ENCODE measurements at places on chromosomes 1 and 21. TPM values are rescaled to one million over a fixed set of nuclear protein-coding genes. Genes with fewer than 3 reads are reported as not detected.
A peak's percentile ranks its signal among the peaks of the same experiment; 100 is the strongest.

DNA sequence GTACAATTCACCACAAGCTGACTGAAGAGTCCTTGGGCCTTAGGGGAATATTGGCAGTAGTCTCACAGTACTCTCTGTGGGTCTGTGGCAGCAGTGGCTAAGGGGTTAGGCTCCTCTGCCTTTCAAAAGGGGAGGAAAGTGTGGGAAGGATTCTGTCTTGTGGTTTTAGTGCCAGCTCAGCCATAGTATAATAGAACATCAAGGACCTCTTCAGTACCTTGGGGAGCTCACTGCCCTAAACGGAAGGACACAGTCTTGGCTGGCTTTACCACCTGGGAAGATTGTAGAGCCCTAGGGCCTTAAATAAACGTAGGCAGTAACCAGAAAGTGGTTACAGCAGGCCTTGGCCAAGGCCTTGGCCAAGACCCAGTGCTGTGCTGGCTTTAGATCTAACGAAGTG is 265.7 kb downstream of the COL11A1 start:
- DNase-seq = no peak

- DNase-seq = no peak
Measured at GRCh38 chr1:63679076-63679475, 85.9 kb downstream of the PGM1 start.

DNA sequence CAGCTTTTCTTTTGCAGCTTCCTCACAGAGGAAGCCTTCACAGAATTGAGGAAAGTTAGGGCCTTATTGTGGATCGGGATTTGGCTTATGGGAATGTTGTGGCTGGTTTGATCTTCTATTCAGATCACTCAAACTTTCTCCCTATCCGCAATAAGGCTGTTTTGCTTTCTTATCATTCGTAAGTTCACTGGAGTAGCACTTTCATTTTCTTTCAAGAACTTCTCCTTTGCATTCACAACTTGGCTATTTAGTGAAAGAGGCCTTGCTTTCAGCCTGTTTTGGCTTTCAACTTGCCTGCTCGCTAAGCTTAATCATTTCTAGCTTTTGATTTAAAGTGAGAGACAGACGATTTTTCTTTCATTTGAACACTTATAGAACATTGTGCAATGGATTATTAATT is 181.9 kb upstream of the B3GALT2 start:
- DNase-seq = no peak

- no peak for DNase-seq
Measured at GRCh38 chr21:28763809-28764418, 228.8 kb downstream of the LTN1 start.

DNA sequence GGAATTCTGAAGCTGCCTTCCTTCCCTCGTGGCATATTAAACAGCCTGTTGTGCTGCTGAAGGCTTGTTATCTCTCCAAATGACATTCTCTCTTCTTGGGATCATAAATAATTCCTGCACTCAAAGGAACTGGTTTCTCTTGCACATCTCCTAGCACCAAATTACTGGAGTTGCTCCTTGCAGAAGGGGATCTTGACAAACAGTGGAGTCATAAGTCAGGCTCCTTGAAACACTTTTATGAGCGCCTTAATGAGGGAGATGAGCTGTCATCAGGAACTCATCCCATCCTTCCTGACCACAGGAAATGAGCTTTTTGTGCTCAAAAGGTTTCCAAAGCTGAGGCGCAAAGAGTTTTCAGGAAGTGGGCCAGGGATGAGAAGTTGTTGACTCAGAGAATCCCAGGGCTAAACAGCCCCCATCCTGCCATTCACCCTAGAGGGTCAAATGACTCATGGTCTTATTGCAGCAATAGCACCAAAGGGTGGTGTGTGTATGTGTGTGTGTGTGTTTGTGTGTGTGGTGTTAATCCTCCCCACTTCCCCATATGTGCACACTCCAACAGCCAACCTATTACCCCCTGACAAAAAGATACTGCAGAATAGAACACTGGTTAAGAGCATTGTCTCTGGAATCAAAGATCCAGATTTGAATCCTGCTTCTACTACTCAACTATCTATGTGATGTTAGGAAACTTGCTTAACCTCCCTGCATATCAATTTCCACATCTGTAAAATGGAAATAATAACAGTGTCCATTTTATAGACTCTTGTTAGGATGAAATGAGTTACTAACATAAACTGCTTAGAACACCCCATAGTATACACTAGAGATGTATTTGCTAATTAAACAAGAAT is 2.8 kb upstream of the PHC2 start:
- peak; percentile 100 for DNase-seq

DNA sequence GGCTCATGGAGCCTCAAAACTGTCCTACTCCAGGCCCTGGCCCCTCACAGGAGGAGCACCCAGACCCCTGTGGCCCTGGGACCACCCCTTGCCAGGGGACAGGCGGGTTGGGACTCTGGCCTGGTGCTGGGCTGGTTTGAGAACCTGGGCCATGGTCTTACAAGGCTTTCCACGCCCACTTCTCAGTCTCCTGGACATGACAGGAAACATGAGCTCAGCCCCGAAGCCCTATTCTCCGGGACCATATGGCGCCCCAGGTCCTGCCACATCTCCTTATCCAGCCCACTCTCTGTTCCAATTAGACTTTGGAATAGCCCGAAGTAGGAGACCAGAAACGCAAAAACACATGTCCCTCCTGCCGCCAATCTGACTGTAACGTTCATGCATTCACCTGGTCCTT is 47.9 kb downstream of the KCNAB2 start:
- DNase-seq = no peak

DNA sequence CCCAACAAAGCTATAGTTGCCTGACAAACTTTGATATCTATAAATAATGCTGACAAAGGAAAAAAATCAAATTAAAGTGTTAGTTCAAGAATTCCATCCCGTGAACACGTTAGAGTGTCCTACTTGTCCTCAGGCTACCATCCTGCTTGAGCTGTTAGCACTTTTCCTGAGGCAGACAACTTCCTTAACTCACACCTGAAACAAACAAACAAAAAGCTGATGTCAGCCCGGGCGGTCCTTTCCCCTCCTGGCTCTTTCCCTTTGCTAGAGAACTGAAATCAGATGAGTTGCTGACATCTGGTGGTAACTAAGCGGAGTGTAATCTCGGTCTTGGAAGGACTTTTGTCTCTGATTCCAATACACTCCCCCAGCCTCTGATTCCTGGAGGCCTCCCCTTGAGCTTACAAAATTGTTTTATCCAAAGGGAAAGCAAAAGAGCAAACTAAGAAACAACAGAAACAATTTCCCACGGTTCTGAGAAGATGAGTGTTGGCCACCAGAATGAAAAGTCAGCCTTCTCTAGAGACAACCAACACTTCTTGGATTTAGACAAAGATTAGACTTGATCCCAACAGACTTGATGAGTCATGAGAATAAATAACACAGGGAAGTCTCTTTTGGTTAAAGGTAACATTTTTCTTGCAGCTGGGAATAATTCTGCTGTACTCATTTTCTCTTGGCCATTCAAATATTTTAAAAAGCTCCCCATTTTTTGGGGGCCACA is 135.4 kb downstream of the PROX1 start:
- peak; percentile 46 for DNase-seq

KLHDC9 gene
- 2.4 TPM for total RNA-seq

PLPPR4 gene
- under 0.01 TPM for total RNA-seq

C8A gene
- total RNA-seq = not detected

TEX38 gene
- not detected for total RNA-seq

IGSF9 gene
- total RNA-seq = 1.2 TPM

EVA1C gene
- 11.7 TPM for total RNA-seq

MYOC gene
- total RNA-seq = not detected

HLCS gene
- total RNA-seq = 41.0 TPM
